ENCODE measurements at places on chromosomes 11 and 22.

DNA sequence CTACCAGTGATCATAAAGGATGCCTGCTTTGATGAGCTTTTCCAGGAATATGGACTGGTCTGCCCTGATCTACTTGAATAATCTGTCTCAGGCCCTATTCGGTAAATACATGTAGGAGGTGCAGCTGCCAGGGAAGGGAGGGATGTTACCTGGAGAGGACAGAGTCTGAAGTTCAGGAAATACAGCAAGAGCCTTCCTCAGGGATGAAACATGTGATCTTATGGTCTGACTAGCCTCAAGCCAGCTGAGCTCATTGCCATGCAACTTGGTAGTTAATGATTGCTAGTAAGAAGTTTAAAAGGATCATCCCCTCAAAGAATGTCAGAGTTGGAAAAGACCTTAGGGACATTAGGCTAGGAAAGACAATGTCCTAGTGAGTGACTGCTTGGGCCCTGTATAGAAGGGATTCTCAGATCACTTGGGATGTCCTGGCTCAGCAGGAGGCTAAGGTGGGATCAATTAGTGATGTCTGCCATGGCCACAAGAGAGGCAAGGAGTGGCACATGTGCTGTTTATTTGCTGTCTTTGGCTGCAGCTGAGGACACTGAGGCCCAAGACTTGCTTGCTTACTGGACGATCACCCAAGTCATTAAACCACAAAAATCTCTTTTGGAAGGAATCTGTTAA, 18.5 kb downstream of the PTPRJ start:
- no peak for DNase-seq

DNA sequence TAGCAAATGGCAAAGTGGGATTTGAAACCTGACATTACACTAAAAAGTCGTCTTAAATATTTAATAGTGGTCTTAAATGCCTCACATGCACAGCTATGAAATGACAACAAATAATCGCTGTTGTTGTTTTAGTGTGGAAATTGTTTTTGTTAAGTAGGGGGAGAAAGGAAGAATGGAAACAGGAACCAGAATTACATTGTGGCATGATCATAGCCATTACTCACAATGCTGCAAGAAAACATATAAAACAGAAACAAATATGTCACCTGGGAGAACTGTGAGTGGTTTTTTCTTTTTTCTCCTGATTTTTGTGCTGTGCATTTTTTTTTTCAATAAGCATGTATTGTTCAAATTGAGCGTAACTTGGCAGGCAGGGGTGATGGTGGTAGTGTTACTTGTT, 22.9 kb downstream of the FAM76B start:
- no peak for DNase-seq

DNA sequence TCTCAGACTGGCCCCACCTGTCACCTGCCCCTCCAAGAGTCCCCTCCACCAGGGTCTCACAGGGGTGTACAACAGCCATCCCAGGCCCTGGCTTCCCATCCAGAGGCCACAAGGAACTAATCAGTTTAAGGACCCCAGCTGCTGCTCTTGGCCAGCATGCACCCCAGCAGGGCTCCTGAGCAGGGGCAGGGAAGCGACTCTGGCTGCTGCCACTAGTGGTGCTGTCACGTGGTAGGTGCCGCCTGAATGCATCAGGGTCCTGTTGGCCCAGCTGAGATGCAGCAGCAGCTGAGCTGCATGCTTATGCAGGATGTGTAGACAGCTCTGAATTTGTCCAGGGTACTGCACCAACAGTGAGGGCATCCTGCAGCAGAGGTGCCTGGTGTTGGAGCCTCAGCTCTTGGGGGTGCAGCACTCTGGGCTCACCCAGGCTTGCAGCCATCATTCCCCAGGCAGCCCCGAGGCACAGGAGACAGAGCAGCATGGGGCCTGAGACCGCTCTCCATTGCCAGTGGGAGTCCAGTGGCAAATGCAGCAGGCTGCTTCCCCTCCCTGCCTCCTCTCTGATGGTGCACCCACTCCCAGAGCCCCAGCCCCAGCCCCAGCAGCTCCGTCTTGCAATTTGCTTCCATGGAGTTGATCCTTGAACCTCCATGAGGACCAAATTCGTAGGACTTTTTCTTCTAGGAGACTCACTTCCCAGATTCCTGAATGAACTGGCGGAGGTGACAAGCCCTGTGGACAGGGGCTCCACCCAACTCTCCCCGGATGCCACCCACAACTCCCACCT, 98.7 kb downstream of the MPPED1 start:
- no peak for DNase-seq

- no peak for DNase-seq
Observed at GRCh38 chr22:33539902-33540751, 380.1 kb downstream of the LARGE1 start.

DNA sequence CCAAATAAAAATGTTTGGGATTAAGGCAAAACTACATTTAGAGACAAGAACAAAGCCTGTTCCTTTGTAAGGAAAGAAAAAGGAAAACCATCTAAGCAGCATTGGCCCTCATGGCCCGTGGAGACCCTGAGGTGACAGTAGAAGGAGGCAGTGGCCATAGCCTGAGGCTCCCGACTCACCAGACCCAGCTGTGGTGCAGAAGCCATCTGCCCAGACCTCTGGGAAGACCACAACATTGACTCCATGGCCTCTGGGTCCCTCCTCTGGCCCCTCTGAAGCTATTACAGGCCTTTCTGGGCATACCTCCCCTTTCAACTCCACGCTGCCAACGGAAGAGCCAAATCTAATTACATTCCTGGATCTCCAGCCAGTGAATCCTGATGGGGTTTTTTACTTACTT, 6.4 kb downstream of the PRAME start:
- no peak for DNase-seq

- DNase-seq: no peak
Observed at GRCh38 chr11:114064216-114064615, 4.7 kb downstream of the ZBTB16 start.

GRCh38 chr22:35437049-35437448, 37.1 kb downstream of the MCM5 start:
- DNase-seq: no peak

DNA sequence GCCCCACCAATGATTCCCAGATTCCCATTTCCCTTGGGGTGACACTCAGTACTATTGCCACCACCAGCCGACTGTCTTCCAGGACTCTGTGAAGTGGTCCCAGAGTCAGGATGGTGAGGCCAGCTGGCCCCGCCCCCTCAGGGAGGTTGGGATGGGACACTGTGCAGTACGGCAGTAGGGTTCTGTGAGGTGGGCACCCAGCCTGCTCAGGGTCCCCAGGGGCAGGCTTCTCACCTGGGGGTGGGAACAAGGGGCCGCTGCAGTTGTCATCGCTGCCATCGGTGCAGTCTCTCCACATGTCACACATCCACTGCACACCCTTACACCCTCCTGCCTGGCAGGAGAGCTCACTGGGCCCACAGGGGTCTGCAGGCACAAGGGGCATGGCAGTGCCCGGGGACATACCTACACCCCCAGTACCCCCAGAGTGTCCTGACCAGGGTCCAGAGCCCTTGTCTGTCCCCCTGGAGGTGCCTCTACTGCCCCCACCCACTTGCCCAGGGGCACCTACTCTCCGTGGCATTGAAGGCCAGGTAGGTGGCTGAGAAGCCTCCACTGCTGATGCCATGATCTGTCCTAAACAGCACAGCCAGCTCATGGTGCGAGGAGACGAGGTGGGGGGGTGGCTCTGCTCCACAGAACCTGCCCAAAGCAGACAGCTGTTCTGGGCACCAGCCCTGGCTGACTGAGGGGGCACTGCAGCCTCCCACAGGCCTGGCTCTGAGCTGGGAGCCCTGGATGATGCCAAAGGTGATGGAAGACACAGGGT, 1.9 kb upstream of the C1QTNF5 start:
- no peak for DNase-seq

DNA sequence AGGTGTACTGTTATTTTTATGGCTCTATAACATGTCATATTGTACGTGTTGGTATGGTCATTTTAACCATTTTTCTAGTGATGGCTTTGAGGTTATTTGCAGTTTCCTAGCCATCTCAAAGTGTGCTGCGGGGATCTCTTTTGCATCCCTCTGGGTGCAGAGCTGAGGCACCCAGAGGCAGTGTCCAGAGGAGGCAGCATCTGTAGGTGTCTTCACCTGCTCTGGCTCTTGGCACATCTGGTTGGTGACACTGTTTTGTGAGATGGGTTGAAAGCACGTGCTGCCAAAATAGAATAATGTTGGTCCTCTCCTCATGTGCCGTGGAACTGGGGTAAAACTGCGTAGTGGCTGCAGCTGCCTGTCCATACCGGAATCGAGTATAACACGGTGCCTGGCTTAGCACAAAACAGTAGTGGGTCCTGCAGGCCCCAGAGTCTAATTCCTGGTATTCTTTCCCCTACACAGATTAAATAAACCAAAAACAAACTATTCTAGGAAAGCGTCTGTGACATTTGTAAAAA, 12.9 kb downstream of the NEAT1 start:
- DNase-seq: no peak

DNA sequence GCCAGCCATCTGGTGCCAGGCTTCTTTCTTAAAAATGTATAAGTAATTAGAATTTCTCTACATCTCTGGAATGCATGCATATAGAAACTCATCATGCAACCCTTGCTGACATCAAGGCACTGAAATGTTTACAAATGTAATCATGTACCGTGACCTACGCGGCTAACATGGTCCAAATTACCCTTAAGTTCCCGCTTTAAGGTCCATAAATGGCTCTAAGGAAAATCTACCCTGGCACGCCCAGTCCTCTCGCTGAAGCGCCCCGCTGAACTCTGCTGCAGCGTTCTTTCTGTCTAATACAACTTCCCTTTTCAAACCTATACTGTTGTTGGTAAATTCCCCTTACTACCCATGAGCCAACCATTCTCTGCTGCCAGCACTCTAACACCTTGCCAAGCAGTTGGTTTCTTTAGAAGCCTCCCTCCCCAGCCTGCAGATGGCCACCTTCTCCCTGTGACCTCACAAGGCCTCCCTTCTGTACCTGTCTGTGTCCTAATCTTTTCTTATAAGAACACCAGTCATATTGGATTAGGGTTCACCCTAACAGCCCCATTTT, 13.5 kb upstream of the HMOX1 start:
- DNase-seq: no peak

GRCh38 chr11:30155428-30155827, 75.4 kb upstream of the FSHB start:
- DNase-seq: no peak

DNA sequence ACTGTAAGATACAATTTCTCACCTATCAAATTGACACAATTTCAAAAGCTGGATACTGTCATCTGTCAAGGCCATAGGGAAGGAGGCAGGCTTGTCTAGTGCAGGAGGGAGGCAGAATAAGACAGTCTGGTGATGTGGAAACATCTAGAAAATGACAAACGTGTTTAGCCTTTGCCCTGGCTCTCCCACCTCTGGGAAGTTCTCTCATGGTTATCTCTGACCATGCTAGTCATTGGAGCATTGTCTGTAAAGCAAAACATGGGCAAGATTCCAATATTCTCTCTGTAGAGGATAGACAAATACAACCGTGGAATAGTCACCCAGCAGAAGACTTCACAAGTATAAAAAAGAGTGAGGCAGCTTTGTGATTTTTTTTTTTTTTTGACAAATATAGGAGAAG, 9.1 kb upstream of the SERHL2 start:
- DNase-seq: no peak

- DNase-seq: no peak
Observed at GRCh38 chr11:88480223-88480622, 142.7 kb upstream of the CTSC start.

DNA sequence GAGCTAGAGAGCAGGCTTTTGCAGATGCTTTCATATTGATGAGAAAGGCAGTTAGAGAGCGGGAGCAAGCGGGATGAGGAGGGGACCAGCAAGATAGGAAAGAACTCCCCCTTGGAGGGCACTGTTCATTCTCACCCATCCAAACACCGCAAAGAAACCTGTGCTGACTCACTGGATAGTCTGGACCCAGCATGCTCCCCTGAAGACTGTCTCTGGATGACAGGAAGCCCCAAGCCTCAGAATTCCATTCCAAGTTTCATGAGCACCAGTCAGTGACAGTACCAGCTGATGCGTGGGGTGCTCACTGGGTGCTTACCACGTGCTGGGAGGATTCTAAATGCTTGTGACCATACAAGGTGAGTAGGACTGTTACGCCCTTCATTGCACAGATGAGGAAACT, 34.2 kb downstream of the MICAL3 start:
- no peak for DNase-seq

DNA sequence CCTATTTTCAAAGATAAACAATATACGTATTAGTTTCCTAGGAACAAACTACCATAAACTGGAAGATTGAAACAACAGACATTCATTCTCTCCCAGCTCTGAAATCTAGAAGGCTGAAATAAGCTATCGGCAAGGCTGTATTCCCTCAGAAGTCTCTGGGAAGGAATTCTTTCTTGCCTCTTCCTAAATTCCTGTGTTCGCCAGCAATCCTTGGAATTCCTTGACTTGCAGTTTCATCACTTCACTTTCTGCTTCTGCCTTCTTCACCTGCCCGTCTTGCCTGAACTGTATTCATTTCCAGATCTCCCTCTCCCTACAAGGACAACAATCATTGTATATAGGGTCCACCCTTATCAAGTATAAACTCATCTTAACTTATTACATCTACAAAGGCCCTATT, 17.7 kb upstream of the PRDM10 start:
- DNase-seq: no peak

DNA sequence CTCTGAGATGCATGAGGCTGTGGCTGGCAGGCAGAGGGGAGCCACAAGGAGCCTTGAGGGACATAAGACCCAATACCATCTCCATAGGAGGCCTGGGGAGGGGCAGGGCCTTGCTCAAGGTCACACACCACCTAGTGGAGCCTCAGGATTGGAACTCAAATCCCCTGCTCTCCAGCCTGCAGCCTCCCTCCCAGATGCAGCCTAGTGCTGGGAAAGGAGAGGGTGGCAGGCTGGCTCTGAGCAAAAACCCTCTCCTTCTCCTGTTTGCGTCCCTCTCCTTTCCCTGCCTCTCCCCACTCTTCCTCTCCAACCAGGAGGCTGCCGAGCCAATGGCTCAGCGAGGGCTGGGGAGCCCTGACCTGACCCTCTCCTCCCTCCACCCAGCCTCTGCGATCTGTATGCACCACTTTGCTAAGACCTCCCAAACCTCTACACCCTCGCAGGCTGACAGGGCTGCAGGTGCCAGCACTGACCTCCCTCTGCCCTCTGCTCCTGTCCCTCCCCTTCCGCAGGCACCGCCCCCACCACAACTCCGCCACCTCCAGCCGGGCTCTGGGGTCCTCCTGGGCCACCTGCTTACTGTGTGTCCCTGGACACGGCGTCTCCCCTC, 14.7 kb downstream of the IGLL1 start:
- DNase-seq: no peak

DNA sequence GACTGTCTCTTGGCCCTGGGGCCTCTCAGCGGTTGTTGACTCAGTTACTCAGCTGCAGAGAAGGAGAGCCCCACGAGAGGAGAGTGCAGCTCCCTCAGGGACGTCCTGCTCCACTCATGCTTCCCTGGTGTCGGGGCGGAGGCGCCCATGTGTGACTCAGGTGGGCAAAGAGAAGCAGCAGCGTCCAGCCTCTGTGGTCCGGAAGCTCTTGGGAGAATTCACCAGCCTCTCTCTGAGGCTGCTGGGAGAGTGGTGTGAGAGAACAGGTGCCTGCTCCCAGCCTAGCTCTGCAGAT, 25.7 kb downstream of the GLB1L2 start:
- DNase-seq: no peak

Measured in stimulated activated CD4-positive, alpha-beta T cell treated with anti-CD3 and anti-CD28 coated beads, Interleukin-1b, Interleukin-23, amount 100 ng/mL, for 1 hour (primary cell).